ENCODE measurements at places on chromosomes 7 and 10. TPM values are rescaled to one million over a fixed set of nuclear protein-coding genes. Genes with fewer than 3 reads are reported as not detected.

GRCh38 chr7:137462074-137462715 lies 118.7 kb upstream of the PTN start:
- no peak for DNase-seq

GRCh38 chr7:158382363-158383254 lies 205.0 kb downstream of the PTPRN2 start:
- DNase-seq = no peak

- no peak for DNase-seq
These were observed 306.4 kb upstream of the FZD1 start for GRCh38 chr7:90957883-90958282.

GRCh38 chr10:3293581-3294431 lies 121.2 kb upstream of the PITRM1 start:
- no peak for DNase-seq

SLC39A12 gene
- not detected for polyA plus RNA-seq
